ENCODE measurements at places on chromosomes 5 and 9.

- no peak for DNase-seq
Observed at GRCh38 chr5:132637241-132637640, 20.7 kb upstream of the IL13 start.

GRCh38 chr9:120366644-120367019 is 213.3 kb downstream of the CDK5RAP2 start:
- DNase-seq = peak; percentile 56

GRCh38 chr5:142143878-142144277 is 35.3 kb downstream of the NDFIP1 start:
- DNase-seq = peak; percentile 61

DNA sequence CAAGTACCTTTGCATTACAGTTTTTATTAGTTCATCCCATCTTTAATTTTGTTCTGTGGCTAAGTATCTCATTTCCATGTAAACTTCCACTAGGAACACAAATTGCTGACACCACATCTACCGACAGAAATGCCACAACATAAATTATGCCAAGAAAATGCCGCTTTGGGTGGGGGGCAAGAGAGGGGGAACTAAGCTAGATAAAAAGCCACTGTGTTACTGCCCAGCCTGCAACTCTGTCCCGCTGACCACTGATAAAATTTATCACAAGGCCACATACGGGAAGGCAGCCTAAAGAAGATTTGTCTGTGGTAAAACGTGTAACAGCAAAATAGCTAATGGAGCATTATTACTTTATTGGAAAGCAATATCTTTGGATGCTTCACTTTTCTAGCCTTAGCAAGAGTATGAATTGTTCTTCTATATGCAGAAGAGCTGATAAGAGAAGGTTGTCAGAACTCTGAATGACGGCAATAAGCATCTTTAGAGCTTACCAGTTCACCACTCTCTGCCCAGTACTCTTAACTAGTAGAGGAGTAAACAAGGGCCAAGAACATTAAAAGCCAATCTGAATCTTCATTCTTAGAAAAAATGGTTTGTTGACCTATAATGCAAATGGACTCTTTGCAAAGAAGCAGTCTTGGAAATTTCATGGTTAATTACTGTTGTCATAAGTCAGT is 172.2 kb upstream of the MEF2C start:
- DNase-seq = no peak

DNA sequence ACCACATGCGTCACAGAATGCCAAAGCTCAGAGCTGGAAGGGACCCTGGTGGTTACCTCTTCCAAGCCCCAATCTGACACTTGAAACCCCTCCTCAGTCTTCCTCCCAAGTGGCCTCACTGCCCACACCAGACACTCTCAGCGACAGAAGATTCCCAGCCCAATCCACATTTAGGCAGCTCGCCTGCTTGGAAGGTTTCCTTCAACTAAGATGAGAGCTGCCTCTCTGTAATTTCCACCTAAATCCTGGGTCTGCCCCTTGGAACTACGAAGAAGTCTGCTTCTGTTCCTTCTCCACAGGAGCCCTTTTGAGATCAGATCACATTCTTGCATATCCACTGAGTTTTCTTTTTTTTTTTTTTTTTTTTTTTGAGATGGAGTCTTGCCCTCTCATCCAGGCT is 83.7 kb downstream of the PAX5 start:
- no peak for DNase-seq

DNA sequence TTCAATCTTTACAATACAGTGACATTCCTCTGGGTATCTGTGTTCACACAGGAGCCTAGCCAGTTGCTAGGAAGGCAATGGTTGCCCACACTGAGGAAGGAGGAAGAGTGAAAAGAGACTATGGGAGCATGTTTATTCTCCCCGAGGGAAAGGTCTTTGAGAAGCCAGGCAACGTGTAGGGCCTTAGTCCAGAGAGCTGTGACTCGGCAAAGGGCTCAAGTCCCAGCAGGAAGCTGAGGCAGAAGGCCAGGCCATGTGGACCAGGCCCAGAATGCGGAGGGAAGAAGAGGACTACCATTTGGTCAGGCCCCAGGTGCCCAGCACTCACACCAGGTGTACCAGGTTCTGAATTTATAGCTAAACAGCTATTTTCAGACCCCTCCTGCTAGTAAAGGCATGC is 136.6 kb upstream of the DMAC1 start:
- DNase-seq = no peak

DNA sequence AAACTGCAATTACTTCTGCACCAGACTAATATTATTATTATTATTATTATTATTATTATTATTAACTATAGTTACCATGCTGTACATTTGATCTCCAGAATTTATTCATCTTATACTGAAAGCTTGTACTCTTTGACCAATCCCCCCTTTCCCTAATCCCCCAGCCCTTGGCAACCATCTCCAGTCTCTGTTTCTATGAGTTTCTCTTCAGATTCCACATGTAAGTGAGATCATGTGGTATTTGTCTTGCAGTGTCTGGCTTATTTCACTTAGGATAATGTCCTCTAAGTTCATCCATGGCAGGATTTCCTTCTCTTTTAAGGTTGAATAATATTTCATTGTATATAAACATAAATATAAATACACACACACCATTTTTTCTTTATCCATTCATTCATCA is 287.0 kb upstream of the DAB2 start:
- no peak for DNase-seq

All from SW480 (cell line).